Esophagus squamous epithelium (tissue), 5 donors: ENCODE measurements at places on chromosomes 1 and 21. TPM values are rescaled to one million over a fixed set of nuclear protein-coding genes. Genes with fewer than 3 reads are reported as not detected.

DNA sequence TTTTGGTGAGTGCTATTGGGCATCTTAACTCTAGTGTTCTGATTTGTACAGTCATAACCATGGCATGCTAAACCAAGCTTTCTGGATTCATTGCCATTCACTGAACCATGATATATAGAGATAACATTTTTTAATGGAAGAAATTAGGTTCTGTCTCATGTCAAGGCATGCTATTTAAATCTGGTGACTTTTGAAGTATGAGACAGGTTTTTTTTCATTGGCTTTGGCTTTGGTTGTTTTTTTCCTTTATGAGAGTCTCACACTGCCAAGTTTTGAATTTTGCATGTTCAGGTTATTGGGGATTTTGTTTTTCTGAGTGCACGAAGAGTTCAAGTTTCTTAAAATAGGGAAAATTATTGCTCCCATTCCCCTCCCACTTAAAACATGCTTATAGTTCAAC is 141.3 kb upstream of the ADAMTS5 start:
- H3K36me3 ChIP-seq = no peaks in the 10 kb centered on the region
- DNase-seq = no peak
- H3K27me3 ChIP-seq = no peaks in the 10 kb centered on the region
- no peak overlapping the region for H3K4me3 ChIP-seq
- H3K27ac ChIP-seq = no peak overlapping the region
- H3K4me1 ChIP-seq = peaks cover 3% of the 10 kb centered on the region

DNA sequence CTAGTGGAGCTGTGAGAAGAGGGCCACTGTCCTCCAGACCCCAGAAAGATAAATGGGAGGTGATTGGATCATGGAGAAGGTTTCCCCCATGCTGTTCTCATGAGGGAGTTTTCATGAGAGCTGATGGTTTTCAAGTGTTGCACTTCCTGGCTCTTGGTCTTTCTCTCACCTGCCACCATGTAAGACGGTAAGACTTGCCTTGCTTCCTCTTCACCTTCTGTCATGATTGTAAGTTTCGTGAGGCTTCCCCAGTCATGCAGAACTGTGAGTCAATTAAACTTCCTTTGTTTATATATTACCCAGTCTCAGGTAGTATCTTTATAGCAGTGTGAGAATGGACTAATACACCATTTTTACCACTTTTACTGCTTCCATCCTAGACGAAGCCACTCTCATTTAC is 27.6 kb downstream of the GPR88 start:
- no peak overlapping the region for H3K27ac ChIP-seq
- no peaks in the 10 kb centered on the region for H3K36me3 ChIP-seq
- H3K4me1 ChIP-seq = no peaks in the 10 kb centered on the region
- H3K4me3 ChIP-seq = no peak overlapping the region

- H3K4me1 ChIP-seq = peaks cover 89% of the 10 kb centered on the region
- H3K36me3 ChIP-seq = no peaks in the 10 kb centered on the region
- no peak for DNase-seq
- no peaks in the 10 kb centered on the region for H3K27me3 ChIP-seq
- no peak overlapping the region for H3K4me3 ChIP-seq
- H3K27ac ChIP-seq = peak overlapping the region; percentile 95
Measured at GRCh38 chr1:27567146-27567526, 36.8 kb downstream of the AHDC1 start.

Gene FCGR2B
- total RNA-seq = 25.2 TPM

DNA sequence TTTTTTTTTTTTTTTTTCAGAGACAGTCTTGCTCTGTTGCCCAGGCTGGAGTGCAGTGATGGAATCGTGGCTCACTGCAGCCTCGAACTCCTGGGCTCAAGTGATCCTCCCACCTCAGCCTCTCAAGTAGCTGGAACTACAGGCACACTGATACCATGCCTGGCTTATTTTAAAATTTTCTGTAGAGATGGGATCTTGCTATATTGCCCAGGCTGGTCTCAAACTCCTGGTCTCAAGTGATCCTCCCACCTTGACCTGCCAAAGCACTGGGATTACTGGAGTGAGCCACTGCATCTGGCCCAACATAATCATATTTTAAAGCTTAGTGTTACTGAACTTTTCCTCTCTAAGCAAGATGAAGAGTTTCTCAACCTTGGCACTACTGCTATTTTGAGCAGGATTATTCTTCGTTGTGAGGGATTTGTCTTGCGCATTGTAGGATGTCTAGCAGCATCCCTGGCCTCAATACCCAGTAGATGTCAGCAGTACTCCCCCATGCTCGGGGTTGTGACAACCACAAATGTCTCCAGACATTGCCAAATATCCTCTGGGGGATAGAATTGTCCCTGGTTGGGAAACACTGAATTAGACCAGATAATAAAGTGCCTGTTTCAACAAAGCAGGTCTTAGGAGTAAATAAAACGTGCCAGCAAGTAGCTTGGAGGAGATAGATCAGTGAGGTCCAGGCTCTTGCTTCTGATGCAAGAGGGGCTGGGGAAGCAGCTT is 15.1 kb upstream of the THRAP3 start:
- H3K27me3 ChIP-seq = no peaks in the 10 kb centered on the region
- peaks cover 39% of the 10 kb centered on the region for H3K4me1 ChIP-seq
- DNase-seq = no peak
- no peak overlapping the region for H3K4me3 ChIP-seq

- H3K27ac ChIP-seq = no peak overlapping the region
- H3K4me3 ChIP-seq = no peak overlapping the region
- H3K36me3 ChIP-seq = no peaks in the 10 kb centered on the region
- peaks cover 20% of the 10 kb centered on the region for H3K4me1 ChIP-seq
- DNase-seq = no peak
- H3K27me3 ChIP-seq = no peaks in the 10 kb centered on the region
Measured at GRCh38 chr1:58908561-58909560, 125.0 kb upstream of the JUN start.

DNA sequence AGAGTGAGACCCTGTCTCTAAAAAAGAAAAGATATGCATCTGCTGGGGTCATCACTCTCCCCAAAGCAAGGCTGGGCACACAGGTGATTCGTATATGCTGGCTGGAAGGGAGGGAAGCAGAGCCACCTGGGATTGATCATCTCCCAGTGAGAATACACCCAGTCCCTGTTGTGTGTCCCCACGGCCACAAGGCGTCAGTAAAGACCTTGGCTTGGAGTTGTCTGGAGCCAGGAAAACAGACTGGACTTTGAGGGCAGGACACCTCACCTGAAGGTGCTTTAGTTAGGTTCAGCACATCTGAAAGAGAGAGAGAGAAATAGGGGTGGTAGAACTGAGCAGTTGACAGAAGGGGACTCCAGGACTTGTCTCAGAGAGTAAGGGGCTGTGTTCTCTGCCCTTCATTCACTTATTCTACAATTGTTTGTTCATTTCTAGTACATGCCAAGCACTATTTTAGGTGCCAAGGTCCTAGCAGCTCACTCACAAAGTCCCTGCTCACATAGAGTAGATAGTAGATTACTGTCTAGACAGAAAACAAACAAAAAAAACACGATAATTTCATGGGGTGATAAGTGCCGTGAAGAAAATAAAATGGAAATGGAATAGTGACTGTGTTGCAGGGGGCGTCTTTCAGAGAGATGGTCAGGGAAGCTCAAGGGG is 13.5 kb downstream of the CITED4 start:
- H3K27me3 ChIP-seq = no peaks in the 10 kb centered on the region
- no peaks in the 10 kb centered on the region for H3K36me3 ChIP-seq
- H3K4me1 ChIP-seq = peaks cover 8% of the 10 kb centered on the region

Gene OR2T35
- not detected for total RNA-seq

- H3K27ac ChIP-seq = no peak overlapping the region
- no peaks in the 10 kb centered on the region for H3K36me3 ChIP-seq
Measured at GRCh38 chr1:178489399-178489798, 7.4 kb downstream of the CLEC20A start.

Gene KIF17
- total RNA-seq = 0.85 TPM
